ENCODE measurements at places on chromosomes 7 and 10.

DNA sequence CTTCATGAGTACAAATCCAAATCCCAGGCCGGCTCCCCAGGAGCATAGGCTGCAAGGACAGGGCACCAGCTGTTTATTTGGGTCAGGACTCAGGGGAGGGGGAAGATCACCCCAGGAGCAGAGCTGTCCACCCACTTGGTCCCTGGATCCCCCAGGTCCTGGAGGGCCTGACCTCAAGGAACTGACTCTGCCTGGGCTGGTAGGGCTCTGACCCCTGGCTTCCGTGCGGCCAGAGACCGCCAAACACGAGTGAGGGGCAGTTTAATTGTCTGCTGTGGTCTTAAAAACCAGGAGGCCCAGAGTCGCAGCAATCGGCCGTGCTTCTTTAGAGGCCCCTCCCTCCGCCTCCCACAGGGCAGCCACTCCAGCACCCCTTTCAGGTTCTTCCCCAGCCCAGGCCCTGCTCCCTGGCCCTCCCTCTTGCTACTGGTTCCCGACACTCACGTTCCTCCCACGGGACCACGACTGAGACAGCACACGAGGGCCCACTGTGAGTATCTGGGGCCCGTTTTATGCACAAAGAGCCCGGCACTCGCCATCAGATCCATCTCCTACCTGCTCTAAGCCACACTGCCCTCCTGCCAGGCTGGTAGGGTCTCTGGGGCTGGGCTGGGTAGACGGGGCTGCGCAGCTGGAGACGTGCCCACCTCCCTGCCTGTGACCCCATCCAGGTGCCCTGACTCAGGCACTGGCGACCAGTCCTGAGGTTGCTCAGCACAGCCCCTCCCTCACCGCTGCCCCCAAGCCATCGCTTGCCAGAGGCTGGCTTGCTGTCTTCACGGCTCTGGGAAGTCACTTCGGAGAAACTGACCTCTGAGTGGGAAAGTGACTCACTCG lies 30.0 kb upstream of the CFAP46 start:
- DNase-seq, result no peak

DNA sequence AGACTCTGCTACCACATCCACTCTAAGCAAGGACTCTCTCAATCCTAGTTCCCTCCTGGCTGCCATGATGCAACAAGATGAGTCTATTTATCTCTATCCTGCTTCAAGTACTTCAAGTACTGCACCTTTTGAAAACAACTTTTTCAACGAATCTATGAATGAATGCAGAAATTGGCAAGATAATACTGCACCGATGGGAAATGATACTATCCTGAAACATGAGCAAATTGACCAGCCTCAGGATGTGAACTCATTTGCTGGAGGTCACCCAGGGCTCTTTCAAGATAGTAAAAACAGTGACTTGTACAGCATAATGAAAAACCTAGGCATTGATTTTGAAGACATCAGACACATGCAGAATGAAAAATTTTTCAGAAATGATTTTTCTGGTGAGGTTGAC lies 40.7 kb downstream of the AHR start:
- DNase-seq, result no peak

GRCh38 chr7:157389951-157390730 lies 53.3 kb downstream of the DNAJB6 start:
- peak; percentile 76 for DNase-seq

- no peak for DNase-seq
Measured at GRCh38 chr10:35819736-35820135, 177.6 kb upstream of the FZD8 start.

DNA sequence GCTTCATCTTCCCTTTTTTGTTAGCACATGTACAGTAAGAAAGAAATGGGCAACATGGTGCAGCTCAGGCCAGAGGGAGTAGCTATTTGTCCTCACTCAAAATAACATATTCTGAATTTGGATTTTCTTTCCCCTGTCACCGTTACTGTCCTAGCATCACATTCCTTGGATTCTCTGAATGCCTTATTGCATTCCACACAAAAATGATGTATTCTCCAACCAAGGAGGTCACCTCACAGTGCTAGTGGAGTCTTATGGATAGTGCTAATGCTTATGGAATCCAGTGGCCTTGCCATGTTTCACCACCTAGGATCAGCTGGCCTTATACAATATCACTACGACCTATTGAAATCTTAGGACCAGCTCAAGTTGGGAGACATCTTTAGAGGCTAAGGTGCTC lies 7.2 kb downstream of the PRSS58 start:
- no peak for DNase-seq

DNA sequence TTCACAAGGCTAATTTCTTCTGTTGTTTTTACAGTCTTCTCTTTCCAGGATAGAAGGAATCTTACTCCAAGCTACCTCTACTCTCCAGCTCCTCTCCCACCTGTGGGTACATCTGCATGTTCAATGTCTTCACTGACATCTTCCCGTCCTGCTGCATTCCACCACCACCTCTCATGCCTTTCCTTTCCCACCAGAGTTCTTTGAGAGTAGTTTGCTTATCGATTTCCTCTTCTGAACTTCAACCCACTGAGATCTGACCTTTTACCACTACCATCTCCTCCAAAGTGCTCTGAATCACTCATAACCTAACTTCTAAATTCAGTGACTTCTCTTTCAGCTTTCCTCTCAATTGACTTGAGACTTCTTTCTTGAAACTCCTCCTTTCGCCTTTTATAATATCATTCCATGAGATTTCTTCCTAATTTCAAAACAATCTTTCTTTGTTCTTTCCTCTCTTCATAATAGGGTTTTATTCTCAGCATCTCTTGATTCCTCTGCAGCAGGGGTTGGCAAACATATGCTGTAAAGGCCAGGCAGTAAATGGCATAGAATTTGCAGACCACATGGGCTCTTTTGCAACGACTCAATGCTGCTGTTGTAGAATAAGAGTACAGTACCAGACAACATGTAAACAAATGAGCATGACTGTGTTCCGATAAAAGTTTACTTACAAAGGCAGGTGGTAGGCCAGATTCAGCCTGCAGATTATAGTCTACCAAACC lies 22.1 kb downstream of the ACSL5 start:
- no peak for DNase-seq

- no peak for DNase-seq
Measured at GRCh38 chr10:93216341-93216985, 142.8 kb downstream of the CYP26A1 start.

Measured in hematopoietic multipotent progenitor cell treated with erythropoietin and hydrocortisone succinate and interleukin-3 and kit ligand, for 6 days (in vitro differentiated cells).